ENCODE measurements at places on chromosomes 16 and 17.

DNA sequence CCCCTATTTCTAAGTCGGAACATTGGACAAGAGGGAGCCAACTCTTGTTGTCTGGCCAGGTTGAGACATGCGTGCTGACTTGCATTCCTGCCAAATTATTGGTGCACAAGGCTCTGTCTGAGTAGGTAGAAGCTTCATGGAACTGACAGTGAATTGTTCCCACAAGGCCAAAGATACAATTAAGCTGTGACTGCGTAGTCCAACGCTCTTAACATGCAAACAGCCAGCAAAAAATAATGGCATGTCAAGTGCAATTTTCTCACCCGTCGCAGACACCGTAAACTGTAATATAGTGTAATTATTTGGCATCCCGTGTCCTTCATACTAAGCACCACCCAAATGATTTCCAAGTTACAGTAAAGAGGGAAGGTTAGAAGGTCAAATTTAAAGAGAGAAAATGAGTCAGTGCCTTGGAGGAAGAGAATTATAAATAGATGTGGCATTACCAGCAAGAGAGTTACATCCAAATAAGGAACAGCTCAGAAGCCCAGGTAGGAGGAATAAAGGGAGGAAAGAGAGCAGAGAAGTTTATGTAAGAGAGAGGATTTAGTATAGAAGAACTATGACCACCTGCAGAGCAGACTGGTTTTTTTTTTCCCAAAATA lies 21.8 kb downstream of the CDH8 start:
- DNase-seq = no peak

- DNase-seq = no peak
Measured at GRCh38 chr17:75645889-75646637, 12.8 kb downstream of the SMIM5 start.

DNA sequence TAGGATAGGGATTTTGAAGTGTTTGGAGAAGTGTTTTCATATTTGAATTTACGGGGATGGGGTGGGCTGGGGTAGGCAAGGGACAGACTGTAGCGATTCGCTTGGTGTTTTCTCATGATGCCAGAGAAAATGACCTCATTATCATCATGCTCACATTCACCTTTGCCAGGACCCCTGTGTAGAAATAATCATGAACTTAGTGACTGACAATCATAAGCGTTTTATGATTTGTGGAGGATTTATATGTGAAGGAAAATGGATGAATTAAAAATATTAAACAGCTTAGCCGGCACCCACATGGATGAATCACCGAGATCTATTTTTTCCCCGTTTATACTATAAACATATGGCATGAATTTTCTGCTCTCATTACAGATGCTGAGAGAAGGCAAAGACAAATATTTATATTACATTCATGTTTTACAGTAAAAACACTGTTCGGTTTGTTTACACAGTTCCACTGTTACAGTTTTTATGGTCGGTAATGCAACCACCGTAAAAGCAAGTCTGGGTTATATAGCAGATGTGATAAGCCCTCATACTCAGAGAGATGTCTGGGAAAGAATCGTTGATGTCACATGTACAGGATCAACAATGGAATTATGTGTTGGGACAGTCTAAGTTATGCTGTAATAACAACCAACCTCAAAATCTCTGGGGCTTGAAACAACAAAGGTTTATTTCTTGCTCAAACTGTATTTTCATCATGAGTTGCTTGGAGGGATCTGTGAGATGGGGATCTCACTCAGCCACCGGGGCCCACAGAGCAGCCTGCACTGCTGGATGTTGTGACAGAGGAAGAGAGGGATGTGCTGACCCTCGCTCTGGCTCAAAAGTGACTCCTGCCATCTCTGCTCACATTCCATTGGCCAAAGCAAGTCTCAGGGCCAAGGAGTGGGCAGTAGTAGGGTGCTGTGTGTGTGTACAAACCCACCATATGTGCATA lies 85.1 kb downstream of the WWOX start:
- no peak for DNase-seq

GRCh38 chr16:78800523-78800922 lies 701.1 kb downstream of the WWOX start:
- DNase-seq = no peak

DNA sequence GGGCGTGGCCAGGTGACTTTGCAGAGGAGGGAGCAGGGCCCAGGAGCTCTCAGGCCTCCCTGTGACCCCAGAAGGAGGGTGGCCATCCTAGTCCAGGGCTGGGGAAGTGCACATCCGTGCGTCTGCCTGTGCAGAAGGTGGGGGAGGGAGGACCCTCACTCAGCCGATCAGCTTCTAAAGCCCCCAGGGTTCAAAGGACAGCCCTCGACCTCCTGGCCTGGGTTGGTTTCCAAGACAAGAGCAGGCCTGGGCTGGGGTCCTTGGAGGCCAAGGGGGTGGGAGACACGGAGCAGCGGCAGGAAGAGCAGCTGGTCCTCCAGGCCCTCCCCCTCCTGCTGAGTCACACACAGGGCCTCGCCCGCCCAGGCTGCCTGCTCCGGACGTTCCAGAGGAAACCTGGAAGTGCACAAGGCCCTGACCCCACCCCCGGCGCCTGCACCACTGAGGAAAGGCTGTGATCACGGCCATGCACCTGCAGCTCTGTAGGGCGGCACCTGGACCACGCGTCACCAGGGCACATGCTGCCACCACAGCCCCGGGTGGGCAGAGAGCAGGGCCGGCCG lies 67.1 kb upstream of the ZNF469 start:
- no peak for DNase-seq

DNA sequence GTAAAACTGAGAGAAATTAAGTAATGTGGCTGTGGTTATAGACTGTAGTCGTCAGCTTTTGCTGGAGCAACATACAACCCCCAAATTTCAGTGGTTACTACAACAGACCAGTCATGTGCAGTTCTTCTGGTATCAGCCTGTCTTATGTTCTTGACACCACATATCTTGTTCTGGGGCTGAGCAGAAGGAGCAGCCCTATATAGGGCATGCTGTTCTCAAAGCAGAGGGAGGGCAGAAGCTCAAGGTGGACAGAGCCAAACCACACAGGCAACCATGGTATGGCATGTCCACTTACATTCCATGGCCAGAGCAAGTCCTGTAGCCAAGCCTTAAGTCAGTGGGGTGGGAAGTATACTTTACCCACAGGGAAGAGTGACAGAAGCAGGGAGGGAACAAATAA lies 7.7 kb downstream of the PRKAR1A start:
- DNase-seq = no peak

GRCh38 chr17:78111727-78112517 lies 16.6 kb downstream of the TMC6 start:
- no peak for DNase-seq

GRCh38 chr16:4393240-4393600 lies 21.6 kb downstream of the VASN start:
- no peak for DNase-seq

GRCh38 chr17:42618442-42619150 lies 9.1 kb downstream of the TUBG1 start:
- DNase-seq = no peak

GRCh38 chr17:74766413-74766812 lies 9.7 kb downstream of the NAT9 start:
- DNase-seq = no peak

GRCh38 chr17:80671039-80671824 lies 126.6 kb downstream of the RPTOR start:
- no peak for DNase-seq

GRCh38 chr16:3022208-3022683 lies 1.5 kb downstream of the HCFC1R1 start:
- peak; percentile 93 for DNase-seq

GRCh38 chr16:19926449-19927390 lies 42.1 kb upstream of the GPRC5B start:
- no peak for DNase-seq

- no peak for DNase-seq
Measured at GRCh38 chr17:9479964-9480363, 95.7 kb downstream of the STX8 start.

GRCh38 chr17:45081047-45081703 lies 20.1 kb downstream of the NMT1 start:
- no peak for DNase-seq

GRCh38 chr16:88701581-88702370 lies 4.4 kb downstream of the RNF166 start:
- DNase-seq = peak; percentile 19

DNA sequence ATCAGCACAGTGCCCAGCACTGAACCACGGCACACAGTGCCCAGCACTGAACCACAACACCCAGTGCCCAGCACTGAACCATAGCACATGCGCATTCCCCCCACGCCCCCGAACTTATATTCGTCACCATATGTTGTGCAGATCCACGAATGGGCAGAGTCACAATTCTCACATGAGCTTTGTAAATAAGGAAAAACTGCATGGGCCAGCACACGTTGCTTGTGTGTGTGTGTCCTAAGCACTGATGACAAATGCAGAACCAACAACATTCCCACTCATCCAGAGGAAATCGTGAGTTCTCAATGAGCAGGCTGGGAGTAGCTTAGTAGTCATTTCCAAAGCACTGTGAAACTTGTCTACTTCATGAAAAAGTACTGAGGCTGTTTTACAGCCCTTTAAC lies 70.0 kb downstream of the ADCY9 start:
- DNase-seq = no peak

- DNase-seq = no peak
Measured at GRCh38 chr17:7838090-7839075, 4.4 kb downstream of the KDM6B start.

DNA sequence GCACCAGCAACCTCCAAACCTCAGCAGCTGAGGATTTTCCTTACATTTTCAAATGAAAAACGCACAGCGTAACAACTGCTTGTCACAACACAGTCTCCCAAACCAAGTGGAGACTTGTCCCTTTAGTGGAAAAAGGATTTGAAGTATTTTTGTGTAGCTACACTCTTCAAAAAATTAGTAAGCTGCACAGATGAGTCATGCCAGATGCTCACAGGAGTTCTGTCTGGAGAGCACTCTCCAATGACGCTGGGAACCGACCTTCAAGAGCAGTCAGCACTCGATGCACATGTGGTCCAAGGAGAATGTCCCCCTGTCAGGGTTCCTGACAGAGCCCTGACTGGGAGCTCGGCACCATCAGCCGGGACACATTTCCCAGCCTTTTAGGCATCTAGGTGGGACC lies 39.8 kb downstream of the MAP1LC3B start:
- no peak for DNase-seq

DNA sequence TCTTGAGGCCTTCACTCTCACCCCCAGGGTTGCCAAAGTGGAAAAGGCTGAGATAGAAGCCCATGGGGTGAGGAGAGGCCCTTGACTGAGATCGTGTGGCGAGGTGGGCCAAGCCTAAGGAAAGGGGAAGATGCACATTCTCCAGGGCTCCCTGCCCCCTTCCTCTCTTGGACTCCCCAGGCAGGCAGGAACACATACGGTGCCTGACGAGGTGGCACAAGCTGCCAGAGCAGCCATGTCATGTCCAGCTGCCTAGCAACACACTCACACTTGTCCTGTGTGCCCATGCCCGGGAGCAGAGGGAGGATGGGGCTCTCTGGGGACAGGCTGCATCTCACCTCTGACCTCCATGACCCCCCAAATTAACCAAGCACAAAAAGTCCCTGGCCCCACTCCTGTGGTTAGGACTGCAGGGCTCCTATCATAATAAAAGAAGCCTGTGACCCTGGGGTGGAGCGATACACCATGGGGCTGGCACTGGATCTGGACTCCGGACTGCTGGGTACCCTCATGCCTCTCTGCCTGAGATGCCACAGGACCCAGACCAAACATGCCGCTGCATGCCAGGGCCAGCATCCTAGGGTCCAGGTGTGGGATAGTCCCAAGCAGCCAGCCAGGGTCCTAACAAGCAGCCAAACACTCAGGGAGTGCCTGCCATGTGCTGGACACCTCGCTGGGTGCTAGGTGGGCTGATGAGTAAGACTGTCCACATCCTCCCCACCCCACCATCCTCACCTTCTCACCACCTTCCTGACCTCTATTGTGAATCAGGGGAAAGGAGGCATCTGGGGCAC lies 2.6 kb downstream of the GIT1 start:
- DNase-seq = no peak

GRCh38 chr16:11586378-11586855 lies 302 bp downstream of the LITAF start:
- DNase-seq = peak; percentile 43

Measured in activated naive CD4-positive, alpha-beta T cell treated with Interleukin-2 at 50 U/mL for 16 hours (primary cell).